Activated CD8-positive, alpha-beta memory T cell treated with anti-CD3 and anti-CD28 coated beads for 1 hour (primary cell): ENCODE measurements at places on chromosomes 4 and X.
A peak's percentile ranks its signal among the peaks of the same experiment; 100 is the strongest.

- no peak for DNase-seq
Measured at GRCh38 chr4:42080306-42080705, 72.1 kb downstream of the BEND4 start.

- DNase-seq: no peak
Measured at GRCh38 chr4:80173401-80173800, 23.9 kb upstream of the PRDM8 start.

DNA sequence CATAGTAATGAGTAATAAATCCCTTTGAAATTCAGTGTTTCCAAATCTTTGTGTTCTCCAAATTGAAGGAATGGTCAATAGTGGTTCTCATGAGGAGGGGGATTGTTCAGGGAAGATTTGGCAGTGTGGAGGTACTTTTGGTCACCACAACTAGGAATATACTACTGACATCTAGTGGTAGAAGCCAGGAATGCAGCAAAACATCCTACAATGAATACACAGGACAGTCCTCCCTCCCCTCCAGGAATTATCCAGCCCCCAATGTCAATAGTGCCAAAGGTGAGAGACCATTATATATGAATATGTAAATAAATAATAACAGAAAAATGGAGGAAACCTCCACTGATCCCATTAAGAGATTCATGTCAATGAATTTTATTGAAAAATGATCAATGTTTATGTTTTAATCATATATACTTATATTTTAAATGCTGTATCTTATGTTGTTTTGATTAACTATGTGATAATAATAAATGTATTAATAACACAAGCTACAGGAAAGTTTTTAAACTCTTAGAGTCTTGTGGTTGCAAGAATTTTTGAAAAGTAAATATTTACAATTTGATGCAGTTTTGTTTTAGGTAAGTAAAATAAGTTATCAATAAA, 14.4 kb upstream of the FAM9A start:
- no peak for DNase-seq

DNA sequence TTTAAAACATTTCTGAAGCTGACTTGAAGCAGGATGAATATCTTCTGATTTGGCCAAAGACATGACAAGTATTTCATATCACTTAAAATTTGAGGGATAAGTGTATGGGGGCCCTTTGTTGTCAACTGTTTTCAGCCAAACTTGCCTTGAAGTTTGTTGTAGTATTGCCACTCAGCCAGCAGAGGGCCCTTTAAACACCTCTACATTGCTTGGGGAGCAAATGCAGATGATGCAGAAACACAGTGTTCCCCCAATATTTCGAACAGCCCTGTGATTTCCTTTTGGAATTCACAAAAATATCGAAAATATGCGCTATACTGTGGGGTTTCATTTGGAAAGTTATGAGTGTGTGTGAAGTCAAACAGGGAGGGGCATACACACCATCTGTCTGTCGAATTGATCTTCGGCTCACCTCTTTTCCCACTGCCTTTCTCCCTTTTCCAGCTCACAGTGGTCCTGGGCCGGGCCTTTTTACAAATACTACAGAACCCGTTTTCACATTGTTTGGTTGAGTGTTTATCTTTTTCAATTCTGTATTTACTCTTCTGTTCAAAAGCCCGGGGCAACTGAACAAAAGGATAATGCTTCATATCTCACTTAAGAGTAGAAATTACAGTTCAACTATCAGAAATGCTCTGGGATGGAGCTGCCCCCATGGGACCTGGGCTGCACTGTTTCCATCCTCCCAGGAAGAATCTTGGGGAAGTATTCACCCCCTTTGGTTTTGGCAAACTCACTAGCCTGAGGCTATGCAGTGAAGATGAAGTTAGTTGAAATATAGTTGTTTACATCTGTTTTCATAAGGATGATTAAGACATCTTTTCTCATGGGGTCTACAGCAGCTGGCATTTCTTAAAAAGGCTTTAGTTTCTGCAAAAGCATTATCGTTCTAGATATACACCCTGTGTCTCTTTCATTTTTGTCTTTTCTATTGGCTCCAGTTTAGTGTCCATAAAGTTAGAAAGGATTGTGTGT, 137.6 kb downstream of the EGF start:
- DNase-seq: peak; percentile 12

DNA sequence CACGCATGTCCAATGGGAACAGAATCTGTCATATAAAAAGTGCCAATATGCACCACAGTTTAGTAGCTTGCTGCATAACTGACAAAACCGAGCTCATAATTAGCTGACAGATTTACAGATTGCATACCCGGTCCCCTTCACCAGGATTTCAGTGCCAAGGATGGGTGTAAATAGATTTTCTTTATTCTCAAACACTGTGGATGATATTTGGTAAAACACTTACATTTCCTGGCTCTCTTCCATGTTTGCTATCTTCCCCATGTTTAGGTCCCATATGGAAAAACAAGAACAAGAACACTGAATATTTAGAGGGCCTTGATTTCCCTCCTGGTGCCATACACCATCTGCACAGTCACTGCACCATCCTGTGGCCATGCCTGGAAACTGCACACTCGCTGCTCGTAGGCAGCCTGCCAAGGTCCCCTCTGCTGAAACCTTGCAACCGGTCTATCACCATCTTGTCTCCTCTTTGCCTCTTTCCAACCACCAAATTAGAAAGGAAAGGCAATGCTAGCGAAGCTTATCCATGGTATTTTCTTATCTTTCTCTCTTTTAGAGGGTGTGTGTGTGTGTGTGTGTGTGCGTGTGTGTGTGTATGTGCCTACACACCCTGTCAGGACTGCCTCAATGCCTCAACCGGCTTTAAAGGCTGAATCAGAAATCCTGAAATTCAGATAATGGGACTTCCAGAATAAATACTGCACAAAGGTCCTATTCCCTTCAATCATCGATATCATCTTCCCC, 124.2 kb upstream of the MBNL3 start:
- DNase-seq: peak; percentile 1

- no peak for DNase-seq
Measured at GRCh38 chrX:67353651-67354370, 190.0 kb upstream of the AR start.
